Stimulated activated CD8-positive, alpha-beta memory T cell treated with anti-CD3 and anti-CD28 coated beads, Interleukin-4, amount 100 ng/mL, for 4 hours (primary cell): ENCODE measurements at places on chromosomes 4 and X.

DNA sequence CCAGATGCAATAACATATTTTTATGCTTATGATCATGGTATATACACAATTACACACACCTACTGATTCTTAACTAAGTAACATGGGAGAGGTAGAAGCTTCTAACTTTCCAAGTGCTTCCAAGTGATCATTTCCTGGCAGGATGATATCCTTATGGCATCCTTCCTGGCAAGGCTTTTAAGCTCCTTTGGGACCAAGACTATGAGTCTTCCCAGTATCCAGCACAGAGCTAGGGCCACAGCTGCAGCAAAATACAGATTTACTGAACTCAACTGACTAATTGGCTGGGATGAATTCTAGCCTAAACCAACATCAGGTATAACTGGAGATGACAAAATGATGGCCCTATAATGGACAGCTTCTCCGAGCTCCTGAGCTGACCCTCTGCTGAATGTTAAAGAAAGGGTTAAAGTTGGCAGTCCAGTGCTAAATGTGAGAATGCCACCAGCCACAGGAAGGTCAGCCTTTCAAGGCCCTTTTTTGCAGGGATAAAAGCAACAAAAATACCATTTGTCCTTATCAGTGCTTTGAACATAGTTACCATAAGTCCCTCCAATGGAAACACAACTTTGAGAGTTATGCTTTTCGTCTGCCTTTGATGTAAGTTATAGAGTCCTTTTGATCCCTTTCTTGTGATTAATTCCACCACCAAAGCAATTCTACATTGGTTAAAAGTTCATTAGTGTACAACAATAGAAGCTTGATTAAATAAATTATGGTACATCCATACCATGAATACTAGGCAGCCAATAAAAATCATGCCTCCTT lies 73.4 kb downstream of the MGST2 start:
- no peak for DNase-seq

GRCh38 chr4:47486231-47486673 lies 1.2 kb downstream of the ATP10D start:
- no peak for DNase-seq

DNA sequence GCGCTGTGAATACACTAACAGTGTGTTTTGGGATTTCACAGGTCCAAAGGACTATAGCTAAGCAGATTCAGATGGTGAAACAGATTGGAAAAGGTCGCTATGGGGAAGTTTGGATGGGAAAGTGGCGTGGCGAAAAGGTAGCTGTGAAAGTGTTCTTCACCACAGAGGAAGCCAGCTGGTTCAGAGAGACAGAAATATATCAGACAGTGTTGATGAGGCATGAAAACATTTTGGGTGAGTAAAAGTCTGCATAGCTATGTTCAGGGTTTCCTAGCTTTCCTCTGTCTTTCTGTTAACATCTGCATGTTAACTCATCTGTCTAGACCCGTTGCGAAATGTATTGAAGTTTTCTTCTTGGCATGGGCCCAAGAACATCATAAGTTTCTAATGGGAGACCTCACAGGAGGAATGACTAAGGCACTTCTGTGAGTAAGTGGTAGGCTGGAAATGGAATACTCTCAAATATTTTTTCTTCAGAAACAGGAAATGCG lies 372.1 kb downstream of the BMPR1B start:
- DNase-seq: no peak

DNA sequence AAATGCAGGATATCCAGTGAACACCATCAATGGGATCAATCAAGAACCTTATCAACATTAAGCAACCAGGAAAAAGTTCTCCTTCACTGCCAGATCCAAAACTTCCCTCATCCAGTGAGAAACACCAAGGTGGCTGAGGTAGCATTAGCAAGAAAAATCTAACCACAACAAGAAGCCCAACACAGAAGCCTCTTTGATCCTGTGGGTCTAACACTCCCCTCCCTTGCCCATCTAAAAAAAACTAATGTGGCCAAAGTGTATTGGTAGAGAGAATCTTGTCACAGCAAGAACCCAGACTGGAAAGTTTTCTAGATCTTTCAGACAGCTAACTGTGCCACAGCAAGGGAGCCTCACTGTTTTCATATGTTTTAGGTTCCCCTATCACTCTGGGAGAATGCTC lies 558.0 kb downstream of the STPG2 start:
- no peak for DNase-seq

DNA sequence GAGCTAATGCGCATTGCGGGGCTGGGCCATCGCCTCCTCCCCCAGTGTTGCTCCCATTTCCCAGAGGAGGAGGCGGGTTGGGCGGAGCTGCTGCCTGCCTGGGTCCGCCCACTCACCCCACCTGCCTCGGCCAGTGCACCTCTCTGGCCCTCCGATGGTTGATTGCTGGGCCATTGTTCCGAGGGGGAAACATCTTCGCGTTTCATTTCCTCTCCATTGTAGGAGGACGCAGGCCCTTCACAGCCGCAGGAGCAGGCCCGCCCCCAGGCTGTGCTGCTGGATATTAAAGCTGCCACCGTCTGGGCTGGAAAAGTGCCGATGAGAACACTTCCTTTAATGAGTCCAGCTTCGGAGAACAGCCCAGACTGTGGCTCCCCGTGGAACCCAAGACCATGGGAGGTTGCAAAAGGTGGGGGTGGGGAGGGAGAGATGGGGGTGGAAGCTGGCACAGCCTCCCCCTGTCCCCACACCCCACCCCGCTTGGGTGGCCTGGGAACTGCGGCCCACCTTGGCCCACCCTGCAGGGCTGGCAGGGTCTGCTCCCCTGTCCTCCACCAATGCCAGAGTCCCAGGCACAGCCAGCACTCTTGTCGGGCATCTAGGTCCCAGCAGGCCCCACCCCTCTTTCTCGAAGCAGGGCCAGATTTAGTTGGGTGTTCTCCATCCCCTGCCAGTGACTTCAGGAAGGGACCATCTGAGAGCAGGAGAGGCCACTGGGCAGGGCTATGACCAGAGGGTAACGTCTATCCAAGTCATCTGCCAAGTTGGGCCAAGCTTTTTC lies 96.6 kb downstream of the ADRA2C start:
- no peak for DNase-seq
